ENCODE measurements at places on chromosomes 4 and X.

- DNase-seq: no peak
These were observed 13.7 kb downstream of the MED14 start for GRCh38 chrX:40721489-40722106.

DNA sequence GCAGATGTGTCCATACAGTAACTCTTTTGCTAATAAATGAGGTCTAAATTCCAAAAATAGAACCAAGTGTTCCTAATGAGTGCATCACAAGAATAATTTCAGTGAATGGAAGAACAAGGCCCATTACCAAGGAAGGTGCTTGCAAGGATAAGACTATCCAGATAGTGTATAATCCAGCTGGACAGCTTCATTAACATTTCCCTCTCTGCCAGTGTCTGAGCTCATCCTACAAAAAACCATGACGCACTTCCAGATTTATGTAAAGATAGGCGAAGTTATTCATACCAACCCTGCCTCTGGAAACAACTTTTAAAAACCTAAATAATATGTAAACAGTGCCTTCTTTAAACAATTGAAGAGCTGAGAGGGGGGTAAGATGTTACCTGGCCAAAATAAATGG is 177.9 kb upstream of the STK26 start:
- no peak for DNase-seq

GRCh38 chr4:175371091-175371490 is 441.0 kb downstream of the GPM6A start:
- no peak for DNase-seq

DNA sequence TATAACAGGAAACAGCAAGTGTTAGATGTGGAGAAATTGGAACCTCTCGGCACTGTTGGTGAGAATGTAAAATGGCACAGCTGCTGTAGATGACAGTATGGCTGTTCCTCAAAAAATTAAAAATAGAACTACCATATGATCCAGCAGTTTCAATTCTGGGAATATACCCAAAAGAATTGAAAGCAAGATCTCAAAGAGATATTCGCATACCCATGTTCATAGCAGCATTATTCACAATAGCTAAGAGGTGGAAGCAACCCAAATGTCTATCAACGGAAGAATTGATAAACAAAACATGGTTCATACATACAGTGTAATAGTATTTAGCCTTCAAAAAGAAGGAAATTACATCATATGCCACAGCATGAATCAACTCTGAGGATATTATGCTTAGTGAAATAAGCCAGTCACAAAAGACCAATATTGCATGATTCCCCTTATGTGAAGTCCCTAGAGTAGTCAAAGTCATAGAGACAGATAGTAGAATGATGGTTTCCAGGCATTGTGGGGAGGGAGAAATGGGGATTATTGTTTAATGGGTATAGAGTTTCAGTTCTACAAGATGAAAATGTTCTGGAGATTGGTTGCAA is 467.7 kb downstream of the IDS start:
- no peak for DNase-seq

GRCh38 chr4:174592985-174593335 is 70.7 kb upstream of the HPGD start:
- no peak for DNase-seq

DNA sequence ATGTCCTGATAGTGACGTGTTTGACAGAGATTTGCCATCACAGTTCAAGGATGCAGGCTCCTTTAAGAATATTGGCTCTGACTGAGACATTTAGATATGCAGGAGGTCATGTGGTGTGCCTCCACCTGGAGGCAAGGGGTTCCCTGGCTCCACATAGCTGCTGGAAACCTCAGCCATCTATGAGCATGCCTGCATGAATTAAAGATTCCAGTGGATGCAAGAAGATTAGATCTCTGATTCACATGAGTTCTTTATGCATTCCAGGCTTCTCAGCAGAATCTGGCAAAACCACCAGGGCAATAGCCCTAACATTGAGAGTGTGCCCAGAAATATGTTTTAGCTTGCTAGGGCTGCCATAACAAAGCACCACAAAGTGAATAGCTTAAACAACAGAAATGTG is 298.5 kb upstream of the AADAT start:
- no peak for DNase-seq

DNA sequence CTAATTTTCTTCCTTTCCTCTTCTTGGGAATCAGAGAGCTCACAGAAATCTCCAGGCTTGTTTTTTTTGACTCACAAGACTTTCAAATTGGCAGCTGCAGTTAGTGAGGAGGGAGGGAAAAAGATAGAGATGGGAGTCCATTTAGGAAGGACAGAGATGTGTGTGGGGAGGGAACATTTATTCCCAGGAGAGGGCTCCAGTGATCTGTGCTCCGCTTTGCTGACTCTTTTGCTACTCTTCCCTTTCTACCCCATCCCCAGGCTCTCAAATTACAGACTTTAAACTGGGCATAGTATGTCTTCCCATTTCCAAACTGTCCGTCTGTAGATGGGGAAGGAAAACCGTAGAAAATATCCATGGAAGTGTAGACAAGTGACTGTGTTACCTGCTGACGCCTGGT is 39.1 kb upstream of the UCP1 start:
- DNase-seq: no peak

DNA sequence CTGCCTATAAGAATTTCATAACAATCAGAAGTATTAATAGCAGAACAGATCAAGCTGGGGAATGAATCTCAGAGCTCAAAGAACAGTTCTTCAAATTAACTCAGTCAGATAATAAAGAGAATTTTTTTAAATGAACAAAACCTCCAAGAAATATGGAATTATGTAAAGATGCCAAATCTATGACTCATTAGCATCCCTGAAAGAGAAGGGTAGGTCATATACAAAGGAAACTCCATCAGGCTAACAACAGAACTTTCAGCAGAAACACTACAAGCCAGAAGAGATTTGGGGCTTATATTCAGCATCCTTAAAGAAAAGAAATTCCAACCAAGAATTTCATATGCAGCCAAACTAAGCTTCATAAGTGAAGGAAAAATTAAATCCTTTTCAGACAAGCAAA is 28.6 kb downstream of the CBR4 start:
- no peak for DNase-seq

DNA sequence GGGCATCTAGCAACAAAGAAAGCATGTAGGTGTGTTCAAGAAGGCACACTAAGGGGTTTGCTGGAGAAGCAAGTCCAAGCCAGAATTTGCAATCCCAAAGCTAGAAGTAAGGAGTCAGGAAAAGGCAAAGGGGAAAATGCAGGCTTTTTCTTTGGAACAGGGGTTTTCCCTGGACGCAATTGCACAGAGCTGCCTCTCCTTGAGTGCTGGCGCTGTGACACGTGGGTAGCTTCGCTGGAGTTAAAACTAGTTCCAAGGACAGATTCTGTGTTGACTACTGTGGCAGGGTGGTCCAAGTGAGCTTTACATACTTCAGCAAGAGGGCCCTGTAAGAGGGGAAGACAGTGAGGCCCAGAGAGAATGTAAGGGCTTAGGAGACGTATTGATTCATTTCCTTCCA is 277.1 kb downstream of the ADGRA3 start:
- no peak for DNase-seq

- no peak for DNase-seq
These were observed 3.2 kb upstream of the ASMTL start for GRCh38 chrX:1455948-1456280.

DNA sequence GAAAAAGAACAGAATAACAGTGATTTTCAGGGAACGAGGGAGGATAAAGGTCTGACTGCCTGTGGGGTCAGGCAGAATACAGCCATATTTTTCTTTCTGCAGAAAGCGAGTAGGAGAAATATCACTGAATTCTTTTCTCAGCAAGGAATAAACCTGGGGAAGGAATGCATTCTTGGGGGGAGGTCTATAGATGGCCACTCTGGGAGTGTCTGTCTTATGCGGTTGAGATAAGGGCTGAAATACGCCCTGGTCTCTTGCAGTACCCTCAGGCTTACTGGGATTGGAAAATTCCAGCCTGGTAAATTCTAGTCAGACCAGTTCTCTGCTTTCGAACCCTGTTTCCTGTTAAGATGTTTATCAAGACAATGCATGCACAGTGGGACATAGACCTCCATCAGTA is 26.3 kb downstream of the CNGA1 start:
- no peak for DNase-seq

GRCh38 chr4:71235311-71236201 is 103.3 kb upstream of the SLC4A4 start:
- DNase-seq: no peak

DNA sequence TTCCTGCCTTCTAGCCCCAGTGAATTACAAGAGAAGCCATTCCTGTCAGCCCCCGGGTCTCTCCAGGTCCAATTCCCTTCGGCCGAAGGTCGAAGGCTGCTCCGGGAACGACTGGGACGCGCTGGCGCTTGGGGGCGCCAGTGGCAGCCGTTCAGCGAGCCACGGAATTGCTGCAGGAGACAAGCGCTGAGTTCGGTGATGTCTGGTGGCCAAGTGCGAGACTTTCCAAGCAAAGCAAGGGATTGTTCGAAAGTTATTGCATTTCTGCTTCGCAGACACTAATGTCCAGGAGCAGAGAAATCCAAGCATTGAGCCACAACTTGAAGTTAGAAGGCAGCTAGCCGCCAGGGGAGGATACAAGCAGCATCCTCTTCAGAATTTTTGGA is 1.1 kb upstream of the DKK2 start:
- peak; percentile 42 for DNase-seq

GRCh38 chrX:106927700-106928099 is 7.5 kb downstream of the CLDN2 start:
- DNase-seq: no peak
